Anterior cingulate cortex (tissue), 58 donors: ENCODE measurements at places on chromosomes 11 and 22.

DNA sequence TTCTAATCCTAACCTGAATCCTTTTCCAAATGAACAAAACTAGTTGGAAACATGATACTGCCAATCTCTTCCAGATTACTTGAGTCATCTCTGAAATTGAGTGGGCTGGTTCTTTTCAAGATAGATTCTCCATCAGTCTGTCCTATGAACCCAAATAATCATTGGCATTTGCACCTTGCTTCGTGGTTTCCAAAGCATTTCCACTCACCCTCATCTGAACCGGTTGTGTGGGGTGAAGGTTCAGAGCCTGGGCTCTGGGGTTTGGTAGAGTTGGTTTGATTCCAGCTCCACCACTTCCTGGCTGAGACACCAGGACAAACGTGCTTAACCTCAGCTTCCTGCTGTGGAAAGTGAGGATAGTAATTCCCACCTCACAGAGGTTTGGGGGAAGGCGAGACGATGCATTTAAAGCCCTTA lies 206.4 kb upstream of the E2F8 start:
- DNase-seq: no peak

GRCh38 chr22:25235547-25236290 lies 16.3 kb downstream of the CRYBB2 start:
- DNase-seq: peak; percentile 58

GRCh38 chr22:37824674-37825641 lies 1.8 kb downstream of the GALR3 start:
- no peak for DNase-seq

DNA sequence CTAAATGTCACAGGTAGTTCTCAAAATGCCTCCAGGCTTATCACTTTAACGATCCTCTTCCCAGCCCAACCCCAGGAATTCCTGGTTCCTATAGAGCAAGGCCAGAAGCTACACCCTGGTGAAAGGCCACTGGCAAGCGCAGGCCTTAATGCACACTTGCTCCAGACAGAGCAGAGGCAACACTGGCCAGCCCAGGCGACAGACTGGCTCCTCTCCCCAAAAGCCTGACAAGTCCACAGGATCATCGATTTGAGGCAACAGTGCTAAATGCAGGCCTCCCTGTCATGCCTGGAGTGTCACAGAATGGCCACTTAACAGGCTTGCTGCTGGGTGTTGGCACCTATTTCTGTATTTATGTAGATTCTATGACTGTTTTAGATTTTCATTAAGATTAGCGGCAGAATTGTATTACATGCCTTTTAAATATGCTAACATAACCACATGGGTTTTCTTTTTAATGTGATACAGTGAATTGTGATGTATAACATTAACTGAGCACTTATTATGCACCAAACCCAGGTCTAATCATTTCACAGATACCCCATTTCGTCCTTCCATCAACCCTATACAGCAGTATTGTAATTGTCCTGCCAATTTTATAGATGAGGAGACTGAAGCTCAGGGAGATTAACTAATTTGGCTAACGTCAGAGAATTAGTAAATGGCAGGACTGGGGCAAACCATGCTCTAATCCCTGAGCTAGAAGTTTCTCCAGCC lies 38.6 kb downstream of the PACSIN2 start:
- DNase-seq: no peak

GRCh38 chr11:9774591-9775397 lies 110.9 kb downstream of the SWAP70 start:
- DNase-seq: no peak

GRCh38 chr11:6862961-6863360 lies at the start of gene OR10A2:
TSS of gene OR10A2 (plus strand) at chr11:6863057. CDS start at chr11:6869755, 6,698 bp downstream.
- no peak for DNase-seq

GRCh38 chr11:120054016-120054752 lies 83.7 kb downstream of the TRIM29 start:
- DNase-seq: no peak

DNA sequence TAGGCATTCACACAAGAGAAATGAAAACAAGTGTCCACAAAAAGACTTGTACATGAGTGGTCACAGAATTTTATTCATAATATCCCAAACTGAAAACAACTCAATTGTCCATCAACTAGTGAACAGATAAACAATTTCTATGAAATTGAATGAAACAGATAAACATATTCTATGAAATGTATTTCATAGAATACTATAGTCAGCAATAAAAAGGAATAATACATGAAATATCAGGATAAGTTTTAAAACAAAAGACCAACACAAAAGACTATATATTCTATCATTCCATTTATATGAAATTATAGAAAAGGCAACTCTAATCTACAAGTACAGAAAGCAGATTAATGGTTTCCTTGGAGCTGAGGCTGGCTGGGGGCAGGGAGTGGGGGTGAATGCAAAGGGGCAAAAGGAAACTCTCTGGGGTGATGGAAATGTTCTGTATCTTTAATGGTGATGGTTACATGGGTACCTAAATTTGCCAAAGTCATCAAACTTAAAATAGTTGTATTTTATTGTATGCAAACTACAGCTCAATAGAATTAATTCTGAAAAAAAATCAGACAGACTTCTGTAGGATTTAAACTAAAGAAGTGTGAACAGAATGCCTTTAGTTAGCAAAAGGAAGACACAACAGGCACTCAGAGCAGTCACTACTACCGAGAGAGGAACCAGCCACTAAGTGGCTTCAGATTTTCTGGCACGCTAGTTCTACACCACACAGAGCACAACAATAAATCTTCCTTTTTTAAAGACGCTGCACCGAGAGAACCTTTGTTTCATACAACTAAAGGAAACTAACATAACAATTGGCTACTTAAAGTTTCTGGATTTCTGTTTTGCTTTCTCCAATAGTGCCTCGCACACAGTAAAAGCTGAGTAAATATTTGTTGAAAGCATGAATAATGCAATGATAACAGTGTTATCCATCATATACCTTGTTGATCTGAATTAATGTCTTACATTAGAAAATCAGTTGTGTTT lies 15.4 kb downstream of the CCDC34 start:
- DNase-seq: no peak

- no peak for DNase-seq
These were observed 29.1 kb upstream of the TP53I11 start for GRCh38 chr11:44979543-44980399.

DNA sequence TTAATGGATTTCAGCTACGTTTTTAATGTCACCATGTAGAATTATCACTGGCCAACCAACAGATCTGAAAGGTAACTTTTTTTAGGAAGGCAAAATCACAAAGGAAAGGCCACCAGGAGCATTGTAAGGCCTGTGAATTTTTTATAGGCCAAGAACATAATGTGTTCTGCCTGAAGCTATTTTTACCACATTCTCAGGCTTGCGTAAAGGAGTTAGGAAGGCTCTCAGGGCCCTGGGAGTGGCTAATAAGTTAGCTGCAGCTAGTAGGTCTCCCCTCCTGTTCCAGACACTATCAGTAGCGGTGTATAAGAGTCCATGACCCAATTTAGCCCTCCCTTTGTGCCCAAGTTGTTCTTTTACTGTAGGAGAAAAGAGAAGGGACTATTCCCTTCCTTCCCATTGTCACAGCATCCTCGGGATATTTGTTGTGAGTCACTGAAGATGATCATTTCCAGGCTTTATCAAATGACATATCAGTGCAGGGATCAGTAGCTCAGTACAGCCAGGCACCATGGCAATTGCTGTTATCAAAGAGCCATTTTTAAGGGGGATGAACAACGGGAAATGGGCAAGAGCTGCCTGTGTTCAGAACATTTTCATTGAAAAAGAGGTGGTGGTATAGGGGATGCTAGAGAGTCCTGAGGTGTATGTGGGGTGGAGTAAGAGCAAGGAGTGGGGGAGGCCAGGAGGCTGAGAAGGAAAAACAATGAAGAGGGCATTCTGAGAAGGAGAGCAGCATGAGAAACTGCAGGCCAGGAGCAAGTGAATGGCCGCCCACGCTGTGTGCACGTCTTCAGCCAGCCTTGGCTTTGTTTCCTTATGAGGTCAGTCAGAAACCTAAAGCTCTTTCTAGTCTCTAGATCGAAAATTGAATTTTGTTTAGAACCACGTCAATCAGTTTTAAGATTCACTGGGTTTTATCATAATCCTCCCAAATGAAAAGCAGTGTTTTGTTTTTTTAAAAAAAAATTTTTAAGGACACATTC lies 940.3 kb downstream of the NTM start:
- DNase-seq: no peak

DNA sequence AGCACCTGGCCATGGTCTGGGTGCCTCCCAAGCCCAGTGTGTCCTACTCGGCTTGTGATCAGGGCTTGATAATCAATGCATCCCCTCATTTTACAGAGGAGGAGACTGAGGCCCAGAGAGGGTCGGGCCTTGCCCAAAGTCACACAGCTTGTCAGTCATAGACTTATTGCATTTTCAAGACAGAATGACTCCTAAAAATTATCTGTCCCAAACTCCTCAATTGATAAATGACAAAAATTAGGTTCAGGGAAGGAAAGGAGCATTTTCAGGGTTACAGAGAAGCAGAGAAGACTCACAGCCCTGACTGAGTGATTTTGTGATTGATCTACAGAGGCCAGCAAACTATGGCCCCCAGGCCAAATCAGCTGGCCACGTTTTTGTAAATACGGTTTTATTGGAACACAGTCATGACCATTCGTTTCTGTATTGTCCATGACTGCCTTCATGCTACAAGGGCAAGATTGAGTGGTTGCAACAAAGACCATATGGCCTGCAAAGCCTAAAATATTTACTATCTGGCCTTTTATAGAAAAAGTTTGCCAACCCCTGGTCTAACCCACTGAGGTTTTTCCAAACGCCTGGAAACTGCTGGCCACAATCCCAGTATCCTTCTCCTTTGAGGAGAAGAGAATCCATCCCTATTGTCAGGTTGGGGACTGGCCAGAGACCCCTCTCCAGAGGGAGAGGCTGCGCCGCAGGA lies 35.1 kb upstream of the NAV2 start:
- no peak for DNase-seq

GRCh38 chr11:118438314-118438931 lies 2.1 kb downstream of the KMT2A start:
- peak; percentile 41 for DNase-seq

DNA sequence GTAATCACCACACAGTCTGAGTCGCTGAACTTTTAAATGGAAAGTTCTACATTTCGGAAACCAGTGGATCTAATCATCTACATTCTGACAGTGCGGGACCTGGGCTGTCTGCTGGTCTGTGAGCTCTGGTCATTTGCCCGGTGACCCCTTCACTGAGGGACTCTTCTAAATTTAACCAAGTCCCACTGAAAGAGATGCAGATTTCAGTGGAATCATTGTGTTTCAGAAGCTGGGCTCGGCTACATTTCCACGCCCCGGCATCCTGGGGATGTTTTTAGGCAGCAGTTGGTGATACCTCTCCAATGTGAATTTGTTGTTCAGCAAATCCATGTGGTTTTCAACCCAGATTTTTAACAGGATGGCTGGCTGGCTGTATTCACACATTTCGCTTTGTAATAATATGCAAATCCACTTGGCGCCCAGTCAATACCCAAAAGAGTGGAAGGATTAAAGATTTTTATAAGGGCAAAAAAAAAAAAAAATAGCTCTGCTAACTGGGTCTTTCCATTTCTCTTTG lies 145.5 kb upstream of the RASSF10 start:
- DNase-seq: no peak

- DNase-seq: no peak
These were observed 58.1 kb downstream of the POLD3 start for GRCh38 chr11:74650498-74650897.

DNA sequence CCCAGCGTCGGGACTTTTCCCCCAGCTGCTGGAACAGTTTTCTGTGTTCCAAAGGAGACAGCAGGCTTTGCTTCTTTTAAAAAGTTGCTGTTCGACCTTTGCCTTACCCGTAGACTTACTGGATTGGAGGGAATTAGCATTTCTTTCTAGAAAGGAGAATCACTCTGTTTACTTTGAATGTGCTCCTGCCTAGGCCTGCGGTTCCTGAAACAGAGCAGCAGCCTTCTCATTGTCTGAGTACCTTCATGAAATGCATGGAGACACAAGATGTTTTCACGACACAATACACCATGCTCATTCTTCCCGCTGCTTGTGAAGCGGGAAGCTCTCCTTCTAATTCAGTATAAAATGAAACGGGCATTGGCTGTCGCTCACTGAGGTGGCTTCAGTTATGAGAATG lies 196.2 kb downstream of the TBC1D22A start:
- no peak for DNase-seq

GRCh38 chr22:22030493-22031182 lies 48.1 kb upstream of the TOP3B start:
- DNase-seq: no peak

GRCh38 chr11:42923651-42924050 lies 388.1 kb upstream of the API5 start:
- DNase-seq: no peak

DNA sequence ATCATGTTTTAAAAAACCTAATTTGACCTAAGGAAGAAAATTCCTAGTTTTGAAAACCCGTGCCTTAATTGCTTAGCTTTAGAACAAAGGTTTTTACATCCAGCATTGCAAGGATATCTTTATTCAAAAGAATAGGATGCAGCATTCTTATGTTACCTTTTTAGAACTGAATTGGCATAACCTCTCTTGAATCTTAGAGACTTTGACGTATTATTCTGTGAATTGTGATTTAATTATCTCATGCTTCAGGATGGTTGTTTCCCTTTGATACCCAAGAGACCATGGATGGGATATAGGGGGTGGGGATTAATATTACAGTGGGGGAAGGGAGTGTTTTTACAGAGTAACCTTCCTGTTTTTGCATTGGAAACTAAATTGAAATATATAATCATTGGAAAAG lies 49.4 kb downstream of the ARHGEF12 start:
- DNase-seq: no peak

DNA sequence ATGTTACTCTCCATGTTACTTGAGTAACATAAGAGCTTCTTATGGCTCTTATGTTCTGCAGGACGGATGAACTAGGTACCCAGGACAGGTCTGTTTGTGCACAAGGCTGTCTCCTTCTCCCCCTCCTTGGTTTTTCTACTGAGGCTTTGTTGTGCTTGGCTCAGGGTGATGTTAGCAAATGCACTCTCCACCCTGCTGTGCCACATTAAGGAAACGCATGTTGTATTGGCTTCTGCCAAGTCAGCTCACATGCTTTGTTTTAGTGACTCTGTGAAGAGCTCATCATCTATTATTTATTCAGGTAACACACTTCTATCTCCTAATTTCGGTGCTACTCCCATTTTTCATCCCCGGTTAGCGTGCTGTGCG lies 108.3 kb downstream of the PTPRJ start:
- no peak for DNase-seq

- DNase-seq: no peak
These were observed 100.5 kb upstream of the IGLL5 start for GRCh38 chr22:22787151-22787550.

GRCh38 chr22:36384766-36385481 lies 2.8 kb downstream of the MYH9 start:
- no peak for DNase-seq

- peak; percentile 77 for DNase-seq
These were observed 521 bp downstream of the SRSF8 start for GRCh38 chr11:95067039-95067840.

DNA sequence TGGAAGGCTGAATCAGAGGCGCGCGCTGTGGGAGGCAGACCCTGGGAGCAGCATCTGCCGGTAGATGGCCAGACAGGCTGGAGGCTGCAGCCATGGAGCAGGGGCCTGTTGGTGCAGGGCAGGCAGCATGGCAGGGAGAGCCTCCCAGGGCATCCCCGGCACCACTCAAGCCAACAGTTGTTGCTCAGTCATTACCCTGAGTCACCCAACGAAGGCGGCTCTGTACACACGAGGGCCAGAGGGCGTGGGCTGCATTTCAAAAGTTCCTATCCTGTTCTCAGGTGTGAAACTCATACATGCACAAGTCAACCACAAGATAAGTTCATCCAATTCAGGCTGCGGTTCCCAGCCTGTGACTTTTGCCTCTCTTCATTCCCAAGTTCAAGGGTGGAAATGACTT lies 2.6 kb downstream of the ANO1 start:
- no peak for DNase-seq

GRCh38 chr11:121105063-121105480 lies 4.0 kb downstream of the TECTA start:
- no peak for DNase-seq
